ENCODE measurements at places on chromosomes 13 and 19. TPM values are rescaled to one million over a fixed set of nuclear protein-coding genes. Genes with fewer than 3 reads are reported as not detected.

SERPINE3 gene
- not detected for total RNA-seq

GRCh38 chr19:15453906-15454860 lies 4.4 kb upstream of the WIZ start:
- no peak for DNase-seq

RGS9BP gene
- total RNA-seq: 1.0 TPM

GRCh38 chr19:32550666-32551065 lies 30.3 kb upstream of the PDCD5 start:
- DNase-seq: no peak

GRCh38 chr19:38734426-38735256 lies 9.6 kb downstream of the CAPN12 start:
- DNase-seq: peak; percentile 79

Measured in HT-29 (cell line).